T-cell (primary cell): ENCODE measurements at places on chromosomes 3 and 15. TPM values are rescaled to one million over a fixed set of nuclear protein-coding genes. Genes with fewer than 3 reads are reported as not detected.

DNA sequence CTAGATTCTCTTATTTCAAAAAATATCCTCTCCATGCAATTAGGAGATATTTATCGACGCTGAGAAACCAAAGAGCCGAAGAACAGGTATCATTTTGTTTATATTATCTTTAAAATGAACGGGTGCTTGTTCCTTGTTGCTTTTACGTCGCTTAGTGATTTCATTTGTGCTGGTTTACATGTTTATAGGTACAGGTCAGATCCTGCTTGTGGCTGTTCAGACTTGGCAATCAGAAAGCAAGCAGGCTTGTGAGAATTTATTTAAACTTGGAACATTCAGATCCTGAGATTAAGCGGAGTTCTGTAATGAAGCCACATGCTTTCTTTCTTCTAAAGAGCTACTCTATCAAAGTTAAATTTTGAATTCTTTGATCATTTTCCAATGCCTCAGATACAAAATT lies 43.0 kb upstream of the ATP2C1 start:
- no peak overlapping the region for H3K4me3 ChIP-seq
- no peak for DNase-seq
- H3K27me3 ChIP-seq: no peaks in the 10 kb centered on the region

DNA sequence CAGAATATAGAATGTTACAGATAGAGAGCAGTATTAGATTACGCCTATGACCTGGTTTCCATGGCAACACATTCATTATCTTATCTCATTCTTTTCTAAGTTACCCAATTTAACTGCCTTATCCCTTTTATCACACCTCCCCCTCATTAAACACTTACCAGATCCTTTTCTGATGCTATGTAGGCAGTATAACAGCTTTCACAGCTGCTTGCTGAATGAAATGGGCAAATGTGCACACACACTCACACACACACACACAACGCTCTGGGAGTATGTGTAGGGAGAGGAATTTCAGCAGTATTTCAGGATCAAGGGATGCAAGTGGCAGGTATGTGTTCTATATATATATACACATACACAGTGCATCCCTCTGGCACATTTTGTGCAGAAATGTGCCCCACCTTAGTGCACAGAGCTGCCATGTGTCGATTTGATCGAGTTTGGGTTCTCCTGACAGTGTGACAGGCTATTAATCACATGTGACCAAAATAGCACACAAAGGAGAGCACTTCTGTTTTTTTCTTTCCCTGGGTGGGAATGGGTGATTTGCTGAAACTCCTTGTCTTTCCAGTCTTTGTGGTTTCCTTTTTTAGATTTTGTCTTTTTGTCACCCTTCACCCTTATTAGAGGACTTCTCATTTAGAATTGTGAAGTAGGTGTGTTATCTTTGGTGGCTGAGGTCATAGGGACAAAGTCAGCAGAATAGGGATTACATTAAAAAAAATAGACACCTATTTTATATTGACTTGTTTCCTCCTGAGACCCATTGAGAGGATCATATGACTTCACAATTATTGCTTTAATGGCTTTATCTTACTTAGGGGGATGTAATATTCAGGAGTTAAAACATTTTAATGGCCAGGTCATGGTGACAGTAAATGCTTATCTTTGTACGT lies 553.7 kb downstream of the PDCD6IP start:
- no peaks in the 10 kb centered on the region for H3K4me1 ChIP-seq
- no peak overlapping the region for H3K4me3 ChIP-seq
- H3K36me3 ChIP-seq: no peaks in the 10 kb centered on the region
- DNase-seq: no peak

The SPSB4 gene
- not detected for total RNA-seq

DNA sequence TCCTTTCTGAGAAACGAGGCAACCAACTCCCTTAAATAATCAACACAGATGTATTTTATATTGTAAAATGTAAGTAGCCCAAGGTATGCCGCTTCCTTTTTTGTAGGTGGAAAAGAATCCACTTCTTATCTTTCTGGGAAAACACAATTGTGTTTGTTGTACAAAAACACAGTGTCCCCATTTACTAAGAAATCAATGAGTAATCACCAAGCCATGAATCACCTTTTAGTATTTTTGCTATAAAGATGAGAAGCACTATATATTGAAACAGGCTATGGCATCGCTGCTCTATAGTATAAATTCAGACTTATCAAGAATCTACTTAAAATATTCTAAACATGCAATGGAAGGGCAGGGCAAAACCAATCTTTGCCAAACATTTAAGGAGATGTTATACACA lies 104.0 kb downstream of the TNIK start:
- H3K27me3 ChIP-seq: no peaks in the 10 kb centered on the region
- no peak for DNase-seq
- no peak overlapping the region for H3K27ac ChIP-seq
- H3K36me3 ChIP-seq: peaks cover 4% of the 10 kb centered on the region
- no peak overlapping the region for H3K4me3 ChIP-seq

The TMEM212 gene
- total RNA-seq: not detected

The NOX5 gene
- not detected for total RNA-seq

GRCh38 chr3:115286529-115287197 lies 139.6 kb upstream of the ZBTB20 start:
- no peaks in the 10 kb centered on the region for H3K36me3 ChIP-seq
- no peak for DNase-seq
- no peaks in the 10 kb centered on the region for H3K27me3 ChIP-seq
- H3K4me3 ChIP-seq: no peak overlapping the region
- no peaks in the 10 kb centered on the region for H3K4me1 ChIP-seq
- no peak overlapping the region for H3K27ac ChIP-seq

DNA sequence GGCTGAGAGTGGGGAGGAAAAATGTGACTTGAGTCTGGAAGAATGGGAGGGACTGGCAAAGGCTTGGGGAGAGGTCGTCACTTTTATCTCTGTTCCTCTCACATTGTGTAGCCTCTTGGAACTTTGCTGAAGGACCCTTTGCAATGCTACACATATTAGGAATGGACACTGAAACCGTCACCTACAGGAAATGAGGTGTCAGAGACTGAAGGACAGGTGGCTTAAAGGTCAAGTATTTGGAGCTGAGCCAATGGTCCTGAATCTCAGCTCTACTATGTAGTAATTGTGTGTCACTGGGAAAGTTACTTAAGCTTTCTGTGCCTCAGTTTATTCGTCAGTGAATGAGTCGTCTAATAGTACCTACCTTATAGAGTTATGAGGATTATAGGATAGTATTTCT lies 14.7 kb downstream of the MCTP2 start:
- no peak overlapping the region for H3K27ac ChIP-seq
- DNase-seq: no peak
- no peaks in the 10 kb centered on the region for H3K36me3 ChIP-seq
- H3K27me3 ChIP-seq: no peaks in the 10 kb centered on the region
- H3K4me3 ChIP-seq: no peak overlapping the region

GRCh38 chr3:79297245-79297960 lies 470.4 kb downstream of the ROBO1 start:
- no peaks in the 10 kb centered on the region for H3K27me3 ChIP-seq
- no peak for DNase-seq
- H3K36me3 ChIP-seq: no peaks in the 10 kb centered on the region
- no peak overlapping the region for H3K27ac ChIP-seq
- H3K4me1 ChIP-seq: no peaks in the 10 kb centered on the region

- no peaks in the 10 kb centered on the region for H3K4me1 ChIP-seq
- no peaks in the 10 kb centered on the region for H3K27me3 ChIP-seq
- no peak overlapping the region for H3K4me3 ChIP-seq
- no peak overlapping the region for H3K27ac ChIP-seq
Measured at GRCh38 chr3:126438746-126439145, 36.9 kb downstream of the ZXDC start.

The PRR20G gene
- not detected for total RNA-seq

DNA sequence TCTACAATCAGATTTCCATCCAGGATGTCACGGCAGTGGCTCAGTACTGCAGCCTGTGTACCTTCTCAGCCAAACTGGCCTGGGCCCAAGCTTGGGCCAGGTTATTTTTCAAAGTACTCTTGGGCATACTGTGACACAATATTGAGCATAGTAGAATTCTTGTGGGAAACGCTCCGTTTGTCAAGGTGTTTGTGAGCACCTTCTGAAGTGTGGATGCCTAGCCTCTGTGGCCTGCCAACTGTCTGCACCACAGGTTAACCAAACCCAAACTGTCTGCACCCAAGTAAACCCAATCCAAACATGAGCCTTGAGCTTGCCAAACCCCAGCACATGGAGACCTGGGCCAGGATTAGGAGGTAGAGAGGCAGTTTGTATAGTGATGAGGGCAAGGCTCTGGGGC lies 25.4 kb downstream of the CTDSPL start:
- no peaks in the 10 kb centered on the region for H3K4me1 ChIP-seq
- H3K27me3 ChIP-seq: peaks cover 3% of the 10 kb centered on the region
- no peak for DNase-seq
- no peak overlapping the region for H3K27ac ChIP-seq
- no peak overlapping the region for H3K4me3 ChIP-seq

DNA sequence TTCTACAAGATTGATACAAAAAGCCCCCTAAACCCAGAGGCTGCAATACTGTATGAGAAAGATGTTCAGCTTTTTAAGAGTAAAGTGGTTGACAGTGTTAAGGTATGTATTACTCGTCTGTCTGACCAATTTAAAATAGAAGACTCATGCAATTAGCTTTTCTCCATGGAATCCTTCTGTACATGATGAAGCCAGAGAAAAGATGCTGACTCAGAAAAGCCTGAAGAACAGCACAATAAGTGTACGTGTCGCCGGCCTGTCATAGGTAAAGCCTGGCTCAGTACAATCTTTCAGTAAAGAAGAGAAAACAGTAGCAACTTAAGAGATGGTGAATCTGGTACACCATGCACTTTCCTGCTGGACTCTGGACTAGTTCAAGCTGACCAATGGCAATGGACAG lies 16.4 kb downstream of the NEK4 start:
- DNase-seq: no peak
- no peak overlapping the region for H3K27ac ChIP-seq
- no peak overlapping the region for H3K4me3 ChIP-seq
- no peaks in the 10 kb centered on the region for H3K4me1 ChIP-seq

DNA sequence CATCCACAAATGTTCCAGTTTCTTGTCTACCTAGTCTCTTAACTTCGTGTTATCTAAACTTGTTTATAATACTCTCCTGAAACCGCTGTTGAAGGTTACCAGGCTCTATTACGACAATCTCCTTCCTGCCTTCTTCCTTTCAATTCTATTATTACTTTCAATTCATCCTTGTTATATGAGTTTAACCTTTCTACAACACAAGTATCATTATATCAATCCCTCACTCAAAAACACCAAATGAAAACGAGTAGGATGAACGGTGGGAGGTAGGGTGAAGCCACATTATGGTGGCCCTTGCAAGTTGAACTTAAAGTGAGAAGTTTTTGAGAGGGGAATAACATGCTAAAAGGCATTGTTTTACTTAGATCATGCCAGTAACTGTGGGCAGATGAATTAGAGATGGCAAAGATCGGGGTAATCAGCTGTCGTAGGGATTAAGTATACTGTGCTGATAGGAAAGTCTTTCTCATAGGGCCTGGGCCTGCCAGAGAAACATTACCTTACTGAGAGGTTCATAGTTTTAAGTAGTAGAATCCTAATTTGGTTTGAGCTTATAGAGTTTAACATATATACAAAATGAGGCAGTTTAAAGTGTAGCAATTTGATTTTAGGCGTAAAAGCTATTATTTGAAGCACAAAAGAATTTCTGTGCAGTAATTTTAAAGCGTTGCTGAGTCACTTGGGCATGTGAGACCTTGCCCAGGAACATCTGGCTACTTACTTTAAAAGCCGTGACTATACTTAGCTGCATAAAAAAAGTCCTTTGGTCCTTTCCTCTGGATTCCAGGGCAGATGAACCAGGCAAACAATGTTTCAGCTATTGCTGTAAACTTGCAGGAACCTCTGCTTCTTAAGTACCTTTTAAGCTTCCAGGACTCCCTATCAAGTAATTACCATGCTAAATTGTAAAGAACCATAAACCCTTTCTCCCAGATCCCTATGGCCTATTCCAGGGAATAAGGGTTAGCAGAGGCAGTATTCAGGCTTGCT lies 3.3 kb upstream of the CEP97 start:
- H3K27ac ChIP-seq: peak overlapping the region; percentile 77
- peaks cover 25% of the 10 kb centered on the region for H3K4me1 ChIP-seq
- DNase-seq: no peak
- no peaks in the 10 kb centered on the region for H3K36me3 ChIP-seq

DNA sequence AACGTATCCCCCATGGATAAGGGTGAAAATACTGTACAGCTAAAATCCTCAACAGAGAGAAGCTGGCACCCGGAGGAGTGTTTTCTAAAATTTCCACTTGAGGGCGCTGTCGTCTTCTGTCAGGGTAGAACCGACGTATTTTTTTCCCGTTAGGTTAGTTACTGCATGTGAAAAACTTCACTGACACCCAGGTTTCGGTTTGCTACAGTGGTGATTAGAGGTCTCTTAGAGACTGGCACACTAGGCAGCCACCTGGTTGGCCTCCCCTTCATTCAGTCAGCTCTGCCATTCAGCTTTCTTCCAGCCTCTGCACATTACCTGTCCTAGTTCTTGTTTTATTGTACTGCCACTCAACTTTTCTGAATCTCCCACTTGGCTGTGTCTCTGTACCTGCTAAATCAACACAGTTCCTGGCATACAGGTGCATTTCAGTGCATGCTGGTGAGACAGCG lies 18.4 kb downstream of the CCK start:
- no peak overlapping the region for H3K27ac ChIP-seq
- no peak overlapping the region for H3K4me3 ChIP-seq
- peaks cover 4% of the 10 kb centered on the region for H3K27me3 ChIP-seq
- peak; percentile 56 for DNase-seq

DNA sequence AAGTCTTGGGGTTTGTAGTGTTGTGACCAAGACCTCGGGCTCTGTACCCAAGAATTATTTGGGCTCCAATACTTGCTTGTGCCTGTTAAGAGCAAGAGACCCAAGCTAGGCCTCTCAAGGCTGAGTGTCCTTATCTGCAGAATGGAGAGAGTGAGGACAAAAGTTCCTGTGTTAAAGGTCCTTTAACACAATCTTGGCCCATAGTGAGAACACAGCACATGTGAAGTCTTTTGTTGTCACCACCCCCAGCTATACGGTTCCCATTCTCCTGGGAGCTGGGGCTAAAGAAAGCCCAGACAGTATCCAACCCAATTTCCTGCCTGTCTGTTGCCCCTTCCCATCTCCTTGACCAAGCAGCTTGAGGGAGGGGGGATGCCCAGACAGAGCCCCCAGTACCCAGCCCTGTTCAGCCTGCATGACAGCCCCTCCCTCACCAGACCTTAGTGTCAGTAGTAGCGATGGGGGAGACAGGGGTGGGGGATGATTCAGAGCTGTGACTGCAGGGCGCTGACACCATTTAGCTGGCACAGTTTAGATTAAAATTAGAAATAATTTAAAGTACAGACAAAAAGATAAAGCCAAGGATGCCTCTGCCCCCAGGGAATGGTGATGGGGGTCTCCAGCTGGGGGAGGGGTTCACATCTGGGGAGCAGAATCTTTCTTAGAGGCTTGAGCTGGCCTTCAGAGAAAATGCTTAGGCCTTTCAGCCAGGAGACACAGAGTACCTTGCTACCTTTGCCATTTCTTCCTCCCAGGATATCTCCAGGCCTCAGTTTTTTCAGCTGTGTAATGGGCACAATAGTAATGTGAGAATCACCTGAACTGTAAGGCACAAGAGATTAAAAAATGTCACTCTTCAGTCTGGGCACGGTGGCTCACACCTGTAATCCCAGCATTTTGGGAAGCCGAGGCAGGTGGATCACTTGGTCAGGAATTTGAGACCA lies 2.7 kb downstream of the PRKCD start:
- H3K27ac ChIP-seq: peak overlapping the region; percentile 25
- no peak for DNase-seq

GRCh38 chr3:183330881-183331280 lies 77.8 kb downstream of the B3GNT5 start:
- no peaks in the 10 kb centered on the region for H3K27me3 ChIP-seq
- H3K4me1 ChIP-seq: no peaks in the 10 kb centered on the region
- H3K36me3 ChIP-seq: no peaks in the 10 kb centered on the region
- no peak overlapping the region for H3K27ac ChIP-seq
- H3K4me3 ChIP-seq: no peak overlapping the region

- H3K4me3 ChIP-seq: peak overlapping the region; percentile 63
- peak overlapping the region; percentile 73 for H3K27ac ChIP-seq
- DNase-seq: no peak
Measured at GRCh38 chr3:43689766-43690399, 855 bp upstream of the ABHD5 start.

The SERPINI2 gene
- not detected for total RNA-seq
